AG08396 (cell line): ENCODE measurements at places on chromosomes 2 and 18.

DNA sequence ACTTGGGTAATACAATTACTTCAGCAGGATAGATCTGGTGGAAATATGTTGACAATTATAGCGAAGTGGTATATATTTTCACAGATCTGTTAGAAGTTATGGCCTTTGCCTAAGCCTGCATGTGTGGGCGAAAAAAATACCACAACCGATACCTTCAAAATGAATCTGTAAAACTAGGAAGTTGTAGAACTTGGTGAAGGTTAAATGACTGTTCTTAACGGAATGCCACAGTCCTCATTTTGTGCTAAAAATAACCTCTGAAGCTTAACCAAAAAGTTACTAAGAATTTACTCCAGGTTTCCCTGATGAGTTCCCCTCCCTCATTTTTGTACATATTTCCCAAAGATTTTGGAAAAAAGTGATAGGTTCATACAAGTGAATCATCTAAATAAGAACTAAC is 550.7 kb downstream of the THSD7B start:
- no peak for DNase-seq

GRCh38 chr18:59083136-59083818 is 56.4 kb upstream of the SEC11C start:
- DNase-seq = no peak

GRCh38 chr2:222837643-222838056 is 23.2 kb upstream of the ACSL3 start:
- DNase-seq = no peak

DNA sequence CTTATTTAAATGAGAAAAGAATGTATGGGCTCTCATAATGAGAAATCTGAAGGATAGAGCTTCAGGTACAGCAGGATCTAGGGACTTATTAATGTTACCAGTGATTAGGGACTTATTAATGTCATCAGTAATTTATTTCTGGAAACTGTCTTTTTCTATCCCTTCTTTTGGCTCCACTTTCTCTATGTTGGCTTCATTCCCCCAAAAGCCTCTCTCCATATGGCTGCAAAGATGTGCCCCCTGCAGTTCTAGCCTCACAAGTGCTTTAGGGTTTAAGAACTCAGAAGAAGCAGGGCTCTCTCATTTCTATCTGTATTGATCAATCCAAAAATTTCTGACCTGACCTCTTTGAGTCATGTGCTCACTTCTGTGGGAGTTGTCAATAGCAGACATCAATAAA is 480.9 kb downstream of the TXNL1 start:
- no peak for DNase-seq

DNA sequence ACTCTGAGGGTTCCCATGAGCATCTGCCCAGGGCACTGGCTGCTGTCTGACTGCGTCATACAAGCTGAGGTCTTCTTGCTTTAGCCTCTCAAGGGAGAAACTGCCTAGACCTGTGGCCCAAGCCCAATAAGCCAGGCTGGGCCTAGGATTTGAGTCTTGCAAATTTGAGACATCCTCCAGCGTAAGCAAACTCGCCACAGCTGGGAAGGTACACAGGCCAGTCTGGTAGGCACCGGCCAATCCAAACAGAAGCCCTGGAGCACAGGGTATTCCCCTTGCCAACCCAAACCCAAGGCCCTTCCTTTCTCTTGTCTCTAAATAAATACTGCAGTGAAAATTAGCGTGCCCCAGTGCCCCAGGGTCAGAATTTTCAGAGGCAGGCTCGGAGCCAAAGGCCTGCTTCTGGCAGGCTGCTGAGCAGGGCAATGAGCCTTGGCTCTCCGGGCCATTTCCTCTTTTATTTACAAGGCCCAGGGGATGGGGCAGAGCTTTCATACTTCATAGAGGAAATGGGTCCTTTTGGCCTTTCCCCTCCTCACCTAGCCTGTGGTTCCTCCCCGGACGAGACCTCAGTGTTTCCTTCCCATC is 33.3 kb downstream of the POLR1A start:
- no peak for DNase-seq
